Lung (tissue), 17 donors: ENCODE measurements at places on chromosomes 1 and 21.

DNA sequence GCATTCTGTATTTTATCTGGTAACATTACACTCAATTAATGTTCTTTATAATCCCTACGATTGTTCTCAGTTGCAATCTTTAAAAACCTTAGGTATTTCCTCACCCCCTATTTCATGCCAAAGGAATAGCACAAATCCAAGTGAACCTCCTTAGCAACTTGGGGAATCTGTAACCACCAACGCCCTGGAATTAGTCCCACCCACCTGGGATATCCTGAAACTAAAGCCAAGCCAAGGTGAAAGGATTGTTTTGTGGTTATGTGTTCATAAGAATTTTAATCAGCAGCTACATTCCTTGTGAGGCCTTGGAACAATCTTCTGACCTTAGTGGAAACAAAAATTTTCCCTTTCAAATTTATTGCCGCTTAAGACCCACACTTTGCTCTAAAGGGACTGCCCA lies 908.7 kb downstream of the TTLL7 start:
- no peak for DNase-seq

DNA sequence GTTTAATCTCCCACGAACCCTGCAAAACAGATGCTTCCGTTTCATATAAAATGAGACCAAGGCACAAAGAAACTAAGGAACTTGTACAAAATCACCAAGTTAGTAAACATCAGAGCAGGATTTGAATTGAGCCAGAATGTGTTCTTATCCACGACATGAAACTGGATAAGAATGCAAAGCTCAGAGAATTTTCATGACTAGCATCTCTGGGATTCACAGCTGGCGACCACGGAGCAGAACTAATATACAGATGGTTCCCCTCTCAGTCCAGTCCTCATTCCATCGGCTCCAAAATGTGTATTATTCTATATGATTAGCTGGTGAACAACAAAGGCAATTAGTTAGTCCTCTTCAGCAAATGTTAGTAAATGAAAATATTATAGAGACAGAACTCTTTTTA lies 72.3 kb upstream of the ERG start:
- DNase-seq: no peak

GRCh38 chr1:42981255-42981805 lies 22.7 kb upstream of the SLC2A1 start:
- no peak for DNase-seq

- peak; percentile 82 for DNase-seq
Observed at GRCh38 chr1:85315789-85316188, 39.4 kb upstream of the BCL10 start.

DNA sequence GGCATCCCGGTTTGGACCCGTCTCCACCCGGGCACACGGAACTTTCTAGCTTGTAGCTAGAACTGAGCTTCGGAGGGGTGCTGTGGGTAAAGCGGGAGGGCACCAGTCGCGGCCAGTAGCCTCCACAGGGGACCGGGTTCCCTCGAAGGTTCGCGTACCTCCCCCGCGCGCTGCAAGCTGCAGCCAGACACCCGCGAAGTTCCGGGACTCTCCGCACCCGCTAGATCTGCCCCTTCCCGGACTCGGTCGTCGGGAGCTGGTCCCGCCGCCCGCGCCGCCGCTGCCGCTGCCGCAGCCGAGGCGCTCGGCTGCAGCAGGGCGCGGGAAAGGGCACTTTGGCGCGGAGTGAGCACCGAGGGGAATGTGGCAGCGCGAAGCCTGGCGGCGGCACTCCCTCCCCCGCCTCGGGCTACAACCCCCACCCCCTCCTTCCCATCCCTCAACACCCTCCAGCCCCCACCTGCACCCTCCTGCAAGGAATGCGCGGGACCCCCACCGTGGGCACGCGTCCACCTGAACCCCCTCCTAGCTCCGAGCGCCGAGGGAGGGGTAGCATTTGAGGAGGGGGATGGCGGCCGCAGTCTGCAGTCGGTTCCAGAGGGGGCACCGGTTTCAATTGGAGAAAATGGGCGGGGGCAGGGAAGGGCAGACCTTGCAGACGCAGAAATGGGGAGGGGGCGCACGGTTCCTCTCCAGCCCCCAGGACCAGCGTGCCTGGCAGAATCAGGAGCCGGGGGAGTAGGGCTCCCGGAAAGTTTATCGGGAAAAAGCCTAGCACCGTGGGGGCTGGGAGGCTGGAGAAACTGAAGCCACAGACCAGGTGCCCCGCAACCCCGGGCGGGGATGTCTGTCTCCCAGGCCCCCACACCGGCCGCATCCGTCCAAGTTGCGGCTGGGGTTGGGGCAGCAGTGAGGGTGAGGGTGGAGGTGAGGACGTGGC lies 968 bp downstream of the CSMD2 start:
- no peak for DNase-seq

DNA sequence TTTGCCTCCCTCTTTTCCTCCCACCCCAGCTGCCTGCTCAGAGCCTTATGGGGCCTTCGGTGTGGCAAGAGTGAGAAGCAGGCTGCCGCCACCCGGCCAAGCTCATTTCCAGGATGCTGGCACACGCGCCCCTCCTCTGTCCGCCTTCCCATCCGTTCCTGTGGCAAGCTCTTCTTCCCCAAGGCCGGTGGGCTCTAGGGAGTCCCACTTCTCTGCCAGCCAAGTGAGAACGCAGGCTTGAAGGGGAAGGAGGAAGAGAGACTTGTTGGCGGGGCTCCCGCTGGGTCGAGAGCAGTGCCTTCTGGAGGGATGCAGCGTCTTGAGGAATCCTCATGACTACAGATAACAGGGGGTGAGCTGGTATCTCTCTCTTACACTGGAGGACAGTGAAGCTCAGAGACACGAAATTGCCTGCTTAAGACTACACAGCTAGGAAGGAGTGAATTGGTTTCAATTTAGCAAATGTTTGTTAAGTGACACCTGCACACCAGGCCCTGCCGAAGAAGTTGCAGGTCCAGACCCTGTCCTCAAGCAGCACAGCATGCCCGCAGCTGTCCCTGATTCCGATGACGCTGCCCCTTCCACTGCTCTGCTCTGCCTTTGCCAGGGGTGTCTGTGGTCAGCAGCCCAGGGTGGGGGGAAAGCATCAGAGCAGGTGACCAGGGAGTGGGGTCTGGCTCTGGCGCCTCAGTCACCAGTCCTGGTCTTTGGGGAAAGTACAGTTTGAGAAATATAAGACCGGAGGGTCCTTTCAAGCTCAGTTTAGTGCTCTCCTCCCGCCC lies 40.1 kb upstream of the FOXO6 start:
- no peak for DNase-seq

- DNase-seq: no peak
Observed at GRCh38 chr1:244294599-244295224, 157.0 kb downstream of the ADSS2 start.

- no peak for DNase-seq
Observed at GRCh38 chr1:115113766-115114165, 24.5 kb upstream of the TSPAN2 start.

DNA sequence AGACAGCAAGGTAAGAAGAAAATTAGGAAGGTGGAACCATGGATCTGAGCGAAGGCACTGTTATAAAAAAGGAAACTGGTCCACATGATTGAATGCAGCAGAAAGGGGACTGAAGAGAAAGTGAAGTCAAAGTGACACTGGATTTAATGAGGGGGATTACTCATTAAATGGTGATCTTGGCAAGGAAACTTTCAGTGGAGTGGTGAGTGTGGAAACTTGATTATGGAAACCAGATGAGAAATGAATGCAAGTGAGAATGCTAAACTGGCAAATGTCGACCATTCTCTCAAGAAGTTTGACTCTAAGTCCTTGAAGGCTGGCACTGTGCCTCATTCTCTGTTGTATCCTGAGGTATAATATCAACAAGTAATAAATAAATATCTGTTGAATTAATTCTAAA lies 23.3 kb downstream of the COLGALT2 start:
- no peak for DNase-seq

DNA sequence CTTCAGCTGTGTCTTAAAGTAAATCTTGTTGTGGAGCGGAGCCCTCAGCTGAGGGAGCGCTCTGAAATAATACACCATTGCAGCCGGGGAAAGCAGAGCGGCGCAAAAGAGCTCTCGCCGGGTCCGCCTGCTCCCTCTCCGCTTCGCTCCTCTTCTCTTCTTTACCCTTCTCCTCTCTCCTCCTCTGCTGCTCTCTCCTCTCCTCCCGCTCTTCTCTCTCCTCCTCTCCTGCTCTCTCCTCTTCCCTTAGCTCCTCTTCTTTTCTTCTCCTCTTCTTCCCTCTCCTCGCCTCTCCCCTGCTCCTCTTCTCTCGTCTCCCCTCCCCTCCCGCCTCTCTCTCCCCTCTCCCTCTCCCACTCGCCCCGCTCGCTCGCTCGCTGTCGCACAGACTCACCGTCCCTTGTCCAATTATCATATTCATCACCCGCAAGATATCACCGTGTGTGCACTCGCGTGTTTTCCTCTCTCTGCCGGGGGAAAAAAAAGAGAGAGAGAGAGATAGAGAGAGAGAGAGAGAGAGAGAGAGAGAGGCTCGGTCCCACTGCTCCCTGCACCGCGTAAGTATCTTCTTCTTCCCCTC lies at the start of gene PROX1:
Gene PROX1, plus strand, starts transcription at position 47 of the 580 bp plus-strand sequence. CDS start 8,563 bp downstream, outside the sequence.
- DNase-seq: no peak

DNA sequence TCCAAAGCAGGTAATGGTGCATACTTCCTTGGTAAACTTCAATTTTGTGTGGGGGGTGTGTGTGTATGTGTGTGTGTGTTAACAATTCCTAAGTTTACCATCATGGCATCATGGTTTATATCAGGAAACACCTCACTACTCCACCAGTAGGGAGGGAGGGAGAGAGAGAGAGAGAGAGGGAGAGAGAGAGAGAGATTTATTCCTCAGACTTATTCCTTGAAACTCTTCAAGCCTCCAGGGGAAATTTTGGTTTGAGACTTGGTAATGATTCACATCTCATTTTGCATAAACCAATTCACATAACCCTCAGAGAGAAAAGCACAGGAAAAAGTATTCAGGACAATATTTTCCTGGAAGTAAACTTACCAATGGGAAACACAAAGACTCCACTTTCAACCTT lies 115.0 kb downstream of the TTLL7 start:
- DNase-seq: no peak

DNA sequence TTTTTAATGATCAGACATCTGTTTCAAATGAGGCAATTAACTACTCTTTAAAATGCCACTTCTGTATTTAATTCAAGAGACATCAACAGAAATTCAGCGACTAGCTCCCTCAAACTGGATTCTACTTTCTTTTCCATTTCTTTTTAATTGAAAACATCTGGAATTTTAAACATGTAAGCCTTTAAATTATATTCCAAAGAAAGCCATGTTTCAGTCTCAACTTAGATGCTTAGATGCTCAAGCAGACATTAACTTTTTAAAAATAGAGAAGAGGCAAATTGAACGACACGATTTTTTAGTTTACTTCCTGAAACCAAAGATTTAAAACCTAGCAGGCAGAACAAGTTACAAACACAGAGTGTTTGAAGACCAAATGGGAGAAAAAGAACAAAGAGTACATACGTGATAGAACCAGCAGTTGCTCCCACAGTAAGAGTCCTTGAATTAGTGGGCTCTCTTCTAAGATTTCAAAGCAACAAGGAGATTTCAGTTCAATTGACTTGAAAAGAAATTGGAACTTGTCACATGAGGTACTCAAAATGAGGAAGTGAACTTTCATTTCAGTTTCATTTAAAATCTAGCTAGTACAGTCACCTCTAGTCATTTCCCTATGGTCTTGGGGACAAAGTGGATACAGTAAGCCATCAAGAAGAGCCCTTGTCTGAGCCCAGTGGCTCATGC lies at the start of gene CTSS:
Gene CTSS, minus strand, starts transcription at position 483 of the 681 bp plus-strand sequence. CDS start 1,015 bp downstream, outside the sequence.
- DNase-seq: no peak

DNA sequence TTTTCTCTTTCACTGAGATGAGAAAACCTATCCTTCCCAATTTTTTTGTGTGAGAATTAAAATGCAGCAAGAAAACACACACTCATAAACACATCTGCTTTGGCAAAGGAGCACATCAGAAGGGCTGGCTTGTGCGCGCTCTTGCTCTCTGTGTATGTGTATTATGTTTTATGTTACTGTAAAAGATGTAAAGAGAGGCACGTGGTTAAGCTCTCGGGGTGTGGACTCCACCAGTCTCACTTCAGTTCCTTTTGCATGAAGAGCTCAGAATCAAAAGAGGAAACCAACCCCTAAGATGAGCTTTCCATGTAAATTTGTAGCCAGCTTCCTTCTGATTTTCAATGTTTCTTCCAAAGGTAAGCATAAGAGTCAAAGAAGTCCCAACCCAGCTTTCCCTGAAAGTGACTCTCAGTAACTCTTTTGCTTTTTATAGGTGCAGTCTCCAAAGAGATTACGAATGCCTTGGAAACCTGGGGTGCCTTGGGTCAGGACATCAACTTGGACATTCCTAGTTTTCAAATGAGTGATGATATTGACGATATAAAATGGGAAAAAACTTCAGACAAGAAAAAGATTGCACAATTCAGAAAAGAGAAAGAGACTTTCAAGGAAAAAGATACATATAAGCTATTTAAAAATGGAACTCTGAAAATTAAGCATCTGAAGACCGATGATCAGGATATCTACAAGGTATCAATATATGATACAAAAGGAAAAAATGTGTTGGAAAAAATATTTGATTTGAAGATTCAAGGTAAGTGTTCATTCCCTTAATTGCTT lies at the start of gene CD2:
Gene CD2, plus strand, starts transcription at position 233 of the 780 bp plus-strand sequence. Its CDS starts 63 bp downstream, at position 296.
- DNase-seq: no peak

DNA sequence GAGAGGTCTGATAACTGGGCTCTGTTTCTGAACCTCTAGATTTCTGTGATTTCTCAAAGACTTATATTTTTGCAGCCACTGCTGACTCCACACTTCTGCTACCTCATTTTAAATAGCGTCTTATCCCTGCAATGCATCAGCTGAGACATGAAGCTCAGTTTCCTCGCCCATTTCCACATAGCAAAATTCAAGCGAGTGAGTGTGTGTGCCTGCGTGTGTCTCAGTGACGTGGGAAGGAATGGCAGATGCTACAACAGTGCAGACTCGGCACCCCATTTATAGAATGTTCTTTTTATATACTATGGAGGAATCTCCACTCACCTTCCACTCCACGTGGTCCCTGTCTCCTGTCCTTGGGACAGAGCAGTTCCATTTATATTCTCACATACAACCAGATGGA lies 35.7 kb downstream of the ZMYND12 start:
- no peak for DNase-seq

- DNase-seq: no peak
Observed at GRCh38 chr21:35226968-35227744, 178.1 kb upstream of the RUNX1 start.

DNA sequence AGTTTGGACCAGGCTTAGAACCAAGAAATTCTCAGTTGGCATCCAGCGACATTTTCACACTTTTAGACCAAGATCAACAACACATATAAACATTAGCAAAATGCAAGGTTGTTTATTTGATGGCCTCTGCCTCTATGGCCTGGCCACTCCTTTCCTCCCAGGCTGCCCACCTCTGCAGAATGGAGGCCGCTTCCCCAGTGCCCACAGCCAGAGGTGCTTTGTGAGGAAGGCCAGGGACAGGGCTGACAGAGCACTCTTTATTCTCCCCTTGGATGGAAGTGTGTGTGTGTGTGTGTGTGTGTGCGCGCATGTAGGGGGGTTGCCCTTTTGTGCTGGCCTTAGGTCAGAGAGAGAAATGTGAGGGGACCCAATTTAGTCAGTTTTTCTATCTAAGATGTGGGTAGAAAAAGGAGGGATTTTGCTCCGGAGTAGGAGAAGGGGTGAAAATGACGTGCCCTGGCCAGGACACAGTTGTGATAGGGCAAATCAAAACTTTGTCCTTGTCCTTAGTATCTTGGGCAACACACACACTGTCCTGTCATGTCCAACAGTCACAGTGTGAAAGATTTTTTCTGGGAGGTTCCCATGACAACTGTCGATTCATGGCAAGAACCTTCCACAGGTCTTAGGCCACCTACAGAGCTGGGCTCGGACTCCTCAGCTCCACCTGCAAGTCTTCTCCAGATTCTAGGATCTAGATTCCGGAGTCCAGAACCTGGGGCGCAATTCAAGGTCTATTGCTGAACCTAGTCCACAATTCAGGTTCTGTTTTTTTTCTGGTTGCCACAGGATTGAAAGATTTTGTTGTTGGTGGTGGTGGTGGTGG lies 104.9 kb upstream of the SLC2A1 start:
- DNase-seq: no peak
